ENCODE measurements at places on chromosomes 7 and 10.

- DNase-seq: no peak
Measured at GRCh38 chr10:1402816-1403507, 334.4 kb downstream of the ADARB2 start.

- DNase-seq: no peak
Measured at GRCh38 chr10:119129721-119130120, 25.8 kb downstream of the DENND10 start.

DNA sequence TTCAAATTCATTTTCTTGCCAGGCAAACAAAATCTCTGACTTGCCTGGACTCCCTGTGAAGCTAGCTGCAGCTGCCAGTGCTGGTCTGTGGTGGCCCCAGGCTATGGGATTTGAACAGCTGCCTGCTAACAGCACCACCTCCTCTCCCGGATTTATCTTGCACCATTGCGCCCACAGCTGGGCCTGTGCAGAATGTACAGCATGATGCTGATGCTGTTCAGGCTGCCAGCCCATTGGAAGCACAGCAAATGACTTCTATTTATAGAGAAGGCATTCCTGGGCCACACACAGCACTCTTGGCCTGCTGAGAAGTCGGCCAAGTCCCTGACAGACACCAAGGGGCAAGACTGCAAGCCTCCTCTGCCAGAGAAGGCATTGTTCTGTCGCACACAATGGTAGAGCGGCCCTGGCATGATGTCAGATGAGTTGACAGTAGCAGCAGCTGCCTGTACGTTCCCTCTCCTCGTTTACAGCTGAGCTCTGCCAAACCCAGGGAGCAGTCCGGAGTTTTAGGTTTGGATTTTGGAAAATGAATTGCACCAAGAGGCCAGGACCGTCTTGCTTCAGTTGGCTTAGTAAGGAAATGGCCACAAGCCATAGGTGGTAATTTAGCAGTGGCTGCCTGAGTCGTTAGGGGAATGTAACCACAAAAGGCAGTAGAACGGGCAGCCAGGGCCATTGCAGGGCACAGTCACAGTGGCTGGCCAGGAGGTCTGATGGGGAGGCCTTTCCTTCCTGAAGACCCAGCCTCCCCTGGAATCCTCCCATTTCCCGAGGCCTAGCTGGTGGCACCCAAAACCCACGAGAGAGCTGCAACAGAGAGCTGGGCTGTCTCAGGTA lies 38.5 kb downstream of the MTURN start:
- no peak for DNase-seq

- DNase-seq: no peak
Measured at GRCh38 chr7:102009628-102010027, 192.2 kb downstream of the CUX1 start.

DNA sequence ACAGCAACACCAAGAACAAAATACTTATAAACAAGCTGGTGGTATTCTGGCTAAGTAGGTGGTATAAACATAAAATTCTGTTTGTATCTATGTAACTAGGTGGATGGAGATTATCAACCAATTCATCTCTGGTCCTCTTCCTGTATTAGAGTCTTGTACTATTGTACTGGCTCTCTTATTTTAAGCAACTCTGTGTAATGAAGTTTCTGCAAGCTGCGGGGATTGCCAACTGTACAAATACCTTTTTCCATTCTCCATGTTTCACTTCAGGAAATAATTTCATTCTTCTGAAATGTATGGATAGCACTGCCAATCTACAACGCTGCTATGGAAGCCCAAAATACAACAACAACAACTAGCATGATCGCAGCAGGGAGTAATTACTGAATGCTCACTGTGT lies 44.8 kb downstream of the JAZF1 start:
- DNase-seq: no peak

GRCh38 chr7:877312-878232 lies 1.2 kb downstream of the GET4 start:
- DNase-seq: no peak

- DNase-seq: no peak
Measured at GRCh38 chr10:113159563-113159962, 209.5 kb downstream of the TCF7L2 start.

Measured in stimulated activated CD8-positive, alpha-beta memory T cell treated with anti-CD3 and anti-CD28 coated beads, Interleukin-4, amount 100 ng/mL, for 1 hour (primary cell).